ENCODE measurements at places on chromosomes 1 and 21. TPM values are rescaled to one million over a fixed set of nuclear protein-coding genes. Genes with fewer than 3 reads are reported as not detected.

GRCh38 chr1:47179988-47180563 lies 9.8 kb downstream of the PDZK1IP1 start:
- no peak for DNase-seq

GRCh38 chr1:153540394-153541361 lies at the start of gene S100A5:
Gene S100A5, minus strand, starts transcription at chr1:153540934. Its CDS starts 743 bp downstream, at chr1:153540191.
- peak; percentile 79 for DNase-seq

DNA sequence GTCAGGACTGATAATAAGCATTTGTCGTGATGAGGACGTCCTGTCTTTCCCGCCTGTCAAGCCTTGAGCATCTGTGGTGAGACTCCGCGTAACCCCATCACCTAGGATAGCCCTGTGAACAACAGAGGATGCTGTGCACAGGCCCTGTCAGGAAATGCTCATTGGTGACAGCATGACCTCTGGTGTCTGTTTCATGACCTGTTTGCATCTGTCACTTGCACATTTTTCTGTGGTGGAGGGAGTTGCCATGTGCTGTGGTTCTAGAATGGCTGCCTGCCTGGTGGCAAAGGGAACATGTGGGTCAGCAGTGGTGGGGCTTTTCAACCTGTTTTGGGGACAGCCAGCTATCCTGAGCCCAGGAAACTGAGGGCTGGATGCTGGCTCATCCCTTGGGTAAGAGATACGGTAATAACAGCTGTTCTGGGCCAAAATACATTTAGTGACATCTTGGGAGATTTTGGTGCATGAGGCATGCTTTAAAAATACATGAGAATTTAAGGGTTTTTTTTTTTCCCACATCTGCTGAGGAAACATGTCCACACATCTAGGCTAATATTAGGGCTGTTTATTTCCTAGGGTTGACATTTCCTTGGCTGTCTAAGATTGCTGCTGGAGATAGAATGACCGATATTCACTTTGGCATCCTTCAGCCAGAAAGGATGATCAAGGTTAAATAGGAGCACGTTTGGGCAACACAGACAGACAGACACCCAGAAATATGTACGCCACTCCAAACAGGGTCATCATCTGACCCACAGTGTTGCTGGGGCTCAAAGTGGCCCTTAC lies 52.9 kb downstream of the KCNC4 start:
- DNase-seq: peak; percentile 48

The NEK2 gene
- 42.5 TPM for total RNA-seq

The AHDC1 gene
- total RNA-seq: 15.8 TPM

- DNase-seq: peak; percentile 37
Observed at GRCh38 chr21:42172596-42173483, 46.1 kb upstream of the ABCG1 start.
